ENCODE measurements at places on chromosomes 4 and X. TPM values are rescaled to one million over a fixed set of nuclear protein-coding genes. Genes with fewer than 3 reads are reported as not detected.

The YY2 gene
- total RNA-seq: 4.2 TPM

- peaks cover 11% of the 10 kb centered on the region for H3K4me1 ChIP-seq
- no peak for DNase-seq
- no peak overlapping the region for H3K4me3 ChIP-seq
- H3K36me3 ChIP-seq: no peaks in the 10 kb centered on the region
- H3K27me3 ChIP-seq: no peaks in the 10 kb centered on the region
- no peak overlapping the region for H3K27ac ChIP-seq
Measured at GRCh38 chr4:155079871-155080270, 128.6 kb upstream of the NPY2R start.

The CT47B1 gene
- total RNA-seq: not detected

The FDCSP gene
- total RNA-seq: not detected

The CYLC1 gene
- total RNA-seq: not detected

The GALNTL6 gene
- 0.92 TPM for total RNA-seq

GRCh38 chr4:139368998-139369397 lies 66.7 kb upstream of the NDUFC1 start:
- H3K27me3 ChIP-seq: no peaks in the 10 kb centered on the region
- H3K4me3 ChIP-seq: no peak overlapping the region
- no peak overlapping the region for H3K27ac ChIP-seq
- H3K36me3 ChIP-seq: peaks cover 11% of the 10 kb centered on the region
- DNase-seq: no peak
- peaks cover 34% of the 10 kb centered on the region for H3K4me1 ChIP-seq

The CENPVL2 gene
- not detected for total RNA-seq
